ENCODE measurements at places on chromosomes 16 and 17.

DNA sequence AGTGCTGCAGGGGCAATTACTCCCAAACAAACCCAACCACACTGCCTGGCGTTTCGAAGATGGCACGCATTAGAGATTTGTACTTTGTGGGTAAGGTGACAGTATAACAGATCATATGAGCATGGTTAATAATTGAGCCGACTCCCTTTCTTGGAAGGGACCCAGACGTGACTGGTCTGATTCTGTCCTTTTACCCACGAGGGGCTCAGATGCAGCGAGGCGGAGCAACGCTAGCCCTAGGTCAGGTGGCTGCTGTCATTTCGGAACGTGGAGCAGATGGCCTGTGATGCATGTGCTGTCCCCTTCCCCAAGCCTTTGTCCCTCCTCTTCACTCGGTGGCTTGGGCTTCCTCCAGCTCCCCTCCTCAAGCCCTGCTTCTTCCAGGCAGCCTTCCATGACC, 84.2 kb downstream of the SNX29 start:
- DNase-seq = no peak

GRCh38 chr17:81121841-81122733, 43.2 kb upstream of the PVALEF start:
- no peak for DNase-seq

DNA sequence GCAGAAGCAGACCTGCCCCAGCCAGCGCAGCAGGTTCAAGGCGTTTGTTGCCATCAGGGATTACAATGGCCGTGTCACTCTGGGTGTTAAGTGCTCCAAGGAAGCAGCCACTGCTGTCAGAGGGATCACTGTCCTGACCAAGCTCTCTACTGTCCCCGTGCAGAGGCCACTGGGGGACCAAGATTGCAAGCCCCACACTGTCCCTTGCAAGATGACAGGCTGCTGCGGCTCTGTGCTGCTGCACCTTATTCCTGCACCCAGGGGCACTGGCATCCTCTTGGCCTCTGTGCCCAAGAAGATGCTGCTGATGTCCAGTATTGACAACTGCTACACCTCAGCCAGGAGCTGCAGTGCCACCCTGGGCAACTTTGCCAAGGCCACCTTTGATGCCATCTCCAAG, 27.7 kb downstream of the ATPAF2 start:
- DNase-seq = no peak

DNA sequence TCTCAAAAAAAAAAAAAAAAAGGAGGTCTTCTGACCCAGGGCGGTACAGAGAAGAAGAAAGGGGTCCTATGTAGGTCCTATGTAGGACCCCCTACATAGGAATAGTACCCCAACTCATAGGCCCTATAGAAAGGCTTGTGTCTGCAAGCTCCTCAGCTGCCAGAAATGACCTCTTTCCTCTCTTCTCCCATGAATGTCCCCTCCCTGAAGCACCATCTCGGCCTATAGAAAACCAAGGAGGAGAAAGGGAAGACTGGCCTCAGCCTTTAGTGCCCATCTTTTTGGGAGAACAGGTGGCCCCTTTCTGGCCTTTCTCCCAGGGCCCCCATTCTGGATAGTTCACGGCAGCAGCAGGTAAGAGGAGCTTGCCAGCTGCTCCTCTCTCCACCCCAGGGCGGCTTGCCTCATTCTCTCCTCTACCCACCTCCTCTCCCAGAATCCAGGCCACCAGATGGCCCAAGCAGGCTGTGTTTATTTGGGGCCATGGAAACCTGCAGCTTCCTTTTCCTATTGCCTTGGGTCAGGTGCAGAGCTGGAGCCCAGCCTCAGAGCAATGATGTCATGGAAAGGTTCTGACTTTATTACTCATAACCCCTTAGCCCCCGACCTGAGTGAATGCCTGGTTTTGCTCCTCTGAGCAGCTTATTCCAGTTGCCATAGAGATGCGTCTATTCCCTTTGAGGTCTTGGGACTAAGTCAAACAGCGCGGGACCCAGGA, 1.6 kb upstream of the MRPL58 start:
- no peak for DNase-seq

GRCh38 chr17:57939797-57940196, 15.4 kb downstream of the CUEDC1 start:
- peak; percentile 28 for DNase-seq

- DNase-seq = no peak
These were observed 2.1 kb downstream of the SYT17 start for GRCh38 chr16:19170043-19170655.

GRCh38 chr16:12330946-12331345, 354.4 kb downstream of the SNX29 start:
- no peak for DNase-seq

- DNase-seq = no peak
These were observed 1380.6 kb downstream of the CDH8 start for GRCh38 chr16:60655514-60656153.

- DNase-seq = no peak
These were observed 127.1 kb upstream of the HS3ST3A1 start for GRCh38 chr17:13728781-13729180.

GRCh38 chr16:66746682-66747081, 4.7 kb downstream of the DYNC1LI2 start:
- DNase-seq = no peak

DNA sequence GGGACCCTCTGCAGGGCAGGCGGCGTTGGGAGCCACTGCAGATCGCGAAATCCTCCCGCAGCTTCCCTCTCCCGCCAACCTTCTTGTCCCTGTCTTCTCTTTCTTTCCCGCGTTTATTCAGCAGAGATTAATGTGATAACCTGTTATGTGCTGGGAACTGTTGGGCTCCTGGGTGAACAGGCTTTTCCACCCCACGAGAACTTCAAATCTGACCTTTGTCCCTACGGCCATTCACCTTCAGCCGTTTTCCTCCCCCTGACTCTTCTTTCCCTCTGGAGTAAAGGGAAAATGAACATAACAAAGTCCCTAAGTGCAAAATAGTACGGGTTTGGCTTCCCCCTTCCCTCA, 15.2 kb upstream of the KPNA2 start:
- no peak for DNase-seq

- DNase-seq = no peak
These were observed 50.8 kb downstream of the WWOX start for GRCh38 chr16:78150233-78150632.

- no peak for DNase-seq
These were observed 104.3 kb upstream of the TNRC6C start for GRCh38 chr17:77854083-77854758.

DNA sequence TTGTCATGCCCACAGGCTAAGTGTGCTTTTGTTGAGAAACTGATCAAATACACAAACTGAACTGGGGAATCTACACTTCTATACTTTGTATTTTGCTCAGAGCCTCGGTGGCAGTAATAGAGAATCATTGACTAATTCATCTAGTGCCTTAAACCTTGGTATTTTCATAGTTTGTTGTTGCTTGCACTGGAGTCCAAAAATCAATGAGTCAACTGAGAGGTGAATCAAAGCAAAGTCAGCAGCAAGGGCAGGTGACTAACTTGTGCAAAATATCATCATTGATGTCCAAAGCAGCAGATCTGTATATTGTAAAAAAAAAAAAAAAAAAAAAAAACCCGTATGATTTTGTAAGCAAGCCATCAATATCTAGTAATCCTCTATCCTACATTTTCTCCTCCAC, 296.4 kb downstream of the MAP2K6 start:
- no peak for DNase-seq

DNA sequence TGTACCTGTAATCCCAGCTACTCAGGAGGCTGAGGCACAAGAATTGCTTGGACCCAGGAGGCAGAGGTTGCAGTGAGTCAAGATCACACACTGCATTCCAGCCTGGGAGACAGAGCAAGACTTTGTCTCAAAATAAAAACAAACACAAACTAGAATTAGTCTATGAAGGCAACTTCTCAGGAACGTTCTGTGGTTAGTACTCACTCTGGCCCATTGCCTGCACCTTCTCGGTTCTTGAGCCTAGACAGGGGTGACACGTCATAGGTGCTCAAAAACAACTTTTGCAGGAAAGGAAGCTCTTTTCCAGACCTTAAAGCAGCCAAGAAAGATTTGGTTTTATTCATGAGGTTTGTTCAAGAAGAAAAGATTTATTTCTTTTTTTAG, 22.3 kb upstream of the CNOT1 start:
- no peak for DNase-seq

- no peak for DNase-seq
These were observed 7.1 kb downstream of the HAPSTR1 start for GRCh38 chr16:9098377-9099090.

GRCh38 chr16:70348991-70349390, 2.3 kb downstream of the DDX19A start:
- DNase-seq = no peak

- DNase-seq = no peak
These were observed 28.0 kb downstream of the CTU2 start for GRCh38 chr16:88734361-88734728.

DNA sequence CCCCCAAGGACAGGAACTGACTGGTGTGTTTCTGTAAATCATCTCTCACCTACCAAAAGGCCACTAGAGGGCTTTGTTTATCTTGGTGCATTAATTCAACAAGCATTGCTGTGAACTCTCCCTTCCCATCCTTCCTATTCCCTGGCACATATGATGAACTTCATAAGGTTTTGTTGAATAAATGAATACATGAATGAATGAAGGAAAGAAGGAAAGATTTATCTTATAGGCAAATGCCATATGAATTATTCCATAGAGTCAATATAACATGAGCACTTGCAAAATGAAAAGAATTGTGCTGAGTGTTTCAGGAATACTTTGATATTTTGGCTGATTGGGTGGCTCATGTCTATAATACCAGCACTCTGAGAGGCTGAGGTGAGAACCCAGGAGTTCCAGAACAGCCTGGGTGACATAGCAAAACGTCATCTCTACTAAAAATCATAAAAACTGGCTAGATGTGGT, 4.3 kb downstream of the SPDYE4 start:
- no peak for DNase-seq

DNA sequence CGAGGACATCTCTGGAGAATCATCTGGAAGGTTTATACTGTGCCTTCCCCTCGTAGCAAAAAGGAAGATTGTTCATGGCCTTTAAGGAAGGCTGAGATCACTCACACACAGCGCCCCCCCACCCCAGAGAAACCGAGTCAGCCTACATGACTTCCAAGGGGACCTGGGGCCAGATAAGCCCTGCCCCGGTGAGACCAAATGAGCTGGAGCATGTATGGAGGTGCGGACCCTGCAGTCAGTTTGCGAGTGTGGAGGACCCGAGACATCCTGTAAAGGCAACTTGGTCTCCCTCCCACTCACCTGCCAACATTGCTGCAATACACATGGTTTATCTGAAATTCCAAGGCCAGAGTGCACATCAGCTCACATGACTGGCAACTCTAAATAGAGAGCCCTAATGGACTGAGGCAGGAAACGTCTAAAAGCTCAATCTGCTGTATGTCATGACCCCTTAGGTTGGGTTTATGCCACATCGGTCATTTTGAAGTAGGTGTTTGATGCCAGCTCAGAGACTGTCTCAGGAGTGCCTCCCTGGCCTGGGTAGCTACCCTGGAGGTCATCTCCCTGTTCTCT, 233.6 kb downstream of the CPPED1 start:
- DNase-seq = no peak

DNA sequence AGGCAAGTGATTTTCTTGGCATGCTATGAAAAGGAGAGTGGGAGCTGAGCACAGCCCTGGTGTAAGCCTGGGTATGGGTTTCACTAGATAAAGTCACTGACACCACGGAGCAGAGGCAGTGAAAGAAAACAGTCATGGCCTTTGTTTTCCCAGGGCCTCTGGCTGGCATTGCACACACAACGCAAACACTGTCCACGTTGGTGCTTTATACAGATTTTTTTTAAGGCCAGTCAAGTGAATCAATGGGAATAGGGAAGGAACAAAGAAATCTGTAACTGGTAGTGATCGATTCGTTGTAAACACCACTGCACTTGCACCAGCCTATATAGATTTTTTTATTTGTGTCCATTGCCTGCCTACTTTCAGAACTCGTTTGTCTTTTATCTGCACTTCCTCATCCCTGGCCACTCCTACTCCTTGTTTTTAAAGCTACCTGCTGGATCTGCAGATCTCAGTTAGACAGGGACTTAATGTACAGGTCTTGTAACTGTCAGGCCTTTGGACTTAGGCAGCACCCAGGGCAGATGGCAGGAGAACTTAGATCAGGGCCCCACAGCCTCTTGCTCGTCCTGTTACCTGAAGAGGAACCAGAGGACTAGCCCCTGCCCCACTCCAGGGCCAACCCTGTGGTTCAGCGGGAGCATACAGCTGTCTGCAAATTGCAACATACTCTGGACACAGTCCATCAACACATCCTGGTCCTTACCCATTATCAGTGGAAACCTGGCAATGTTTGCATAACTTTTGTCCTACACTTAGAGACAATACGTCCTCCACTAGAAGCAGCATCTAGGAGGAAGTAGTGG, 10.6 kb upstream of the TMIGD1 start:
- DNase-seq = no peak

GRCh38 chr16:76614269-76614668, 337.1 kb downstream of the CNTNAP4 start:
- DNase-seq = no peak

- no peak for DNase-seq
These were observed 16.5 kb upstream of the SLC35G3 start for GRCh38 chr17:35210741-35211140.

DNA sequence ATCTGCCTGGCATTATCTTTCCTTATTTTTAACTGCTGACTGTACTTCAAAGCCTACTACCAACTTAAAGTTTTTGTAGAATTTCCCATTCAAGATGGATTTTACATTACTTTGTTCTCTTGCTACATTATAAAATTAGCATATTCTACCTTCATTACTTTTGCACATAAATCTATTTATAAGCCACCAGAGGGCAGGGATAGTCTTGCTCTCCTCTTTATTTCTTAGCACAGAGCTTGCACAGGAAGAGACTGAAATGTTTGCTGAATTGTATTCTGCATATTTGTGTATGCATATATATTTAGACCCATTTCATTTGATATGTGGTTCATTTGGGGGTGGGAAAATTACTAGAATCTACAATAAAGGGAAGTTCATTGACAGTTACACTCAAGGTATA, 108.0 kb downstream of the SKAP1 start:
- no peak for DNase-seq

GRCh38 chr17:27354491-27355081, 60.7 kb downstream of the WSB1 start:
- DNase-seq = no peak

DNA sequence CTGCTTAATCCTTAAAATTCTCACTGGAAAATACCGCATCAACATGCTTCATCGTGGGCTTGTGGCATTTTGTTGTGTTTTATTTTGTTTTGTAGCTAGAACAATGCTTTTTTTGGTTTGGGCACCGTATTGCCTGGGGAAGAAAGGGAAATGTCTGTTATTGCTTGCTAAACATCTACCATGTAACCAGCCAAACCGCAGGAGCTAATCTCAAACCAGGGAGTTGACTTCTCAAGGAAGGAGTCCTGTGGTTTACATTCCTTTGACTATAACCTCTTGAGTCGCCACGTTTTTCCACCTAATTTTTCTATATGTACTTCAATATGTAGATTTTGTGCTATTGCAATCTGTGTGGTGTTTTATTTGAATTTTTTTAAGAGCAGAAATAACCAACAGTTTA, 593.5 kb upstream of the SOX9 start:
- no peak for DNase-seq
